Suppressor macrophage treated with lipopolysaccharide for 4 hours (primary cell): ENCODE measurements at places on chromosomes 5 and 9.
A peak's percentile ranks its signal among the peaks of the same experiment; 100 is the strongest.

GRCh38 chr9:5708414-5708813 is 79.5 kb downstream of the RIC1 start:
- DNase-seq = no peak

DNA sequence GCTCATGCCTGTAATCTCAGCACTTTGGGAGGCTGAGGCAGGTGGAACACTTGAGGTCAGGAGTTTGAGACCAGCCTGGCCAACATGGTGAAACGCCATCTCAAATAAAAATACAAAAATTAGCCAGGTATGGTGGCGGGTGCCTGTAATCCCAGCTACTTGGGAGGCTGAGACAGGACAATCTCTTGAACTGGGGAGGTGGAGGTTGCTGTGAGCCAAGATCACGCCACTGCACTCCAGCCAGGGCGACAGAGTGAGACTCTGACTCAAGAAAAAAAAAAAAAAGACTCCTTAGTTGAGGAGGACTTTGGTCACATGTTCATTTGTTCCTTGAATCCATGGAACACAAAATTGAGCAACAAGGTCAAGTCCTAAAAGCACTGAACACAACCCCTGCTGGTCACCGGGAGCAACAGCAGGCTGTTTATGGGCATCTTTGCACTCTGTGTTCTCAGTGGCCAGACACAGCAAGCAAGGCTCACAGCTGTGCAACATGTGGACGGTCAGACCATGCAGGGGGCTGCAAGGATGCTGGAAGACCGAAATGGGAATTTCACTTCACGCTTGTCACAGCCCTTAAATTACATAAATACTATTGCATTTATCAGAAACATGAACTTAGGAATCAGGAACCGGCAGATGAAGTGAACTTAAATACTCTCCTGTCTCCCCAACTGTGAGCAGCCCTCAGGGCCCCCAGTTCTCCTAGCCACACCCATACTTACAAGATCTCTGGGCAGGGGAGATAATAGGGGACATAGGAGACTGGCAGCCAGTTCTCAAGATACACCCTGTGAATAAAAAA is 2.8 kb downstream of the GBGT1 start:
- DNase-seq = peak; percentile 87

DNA sequence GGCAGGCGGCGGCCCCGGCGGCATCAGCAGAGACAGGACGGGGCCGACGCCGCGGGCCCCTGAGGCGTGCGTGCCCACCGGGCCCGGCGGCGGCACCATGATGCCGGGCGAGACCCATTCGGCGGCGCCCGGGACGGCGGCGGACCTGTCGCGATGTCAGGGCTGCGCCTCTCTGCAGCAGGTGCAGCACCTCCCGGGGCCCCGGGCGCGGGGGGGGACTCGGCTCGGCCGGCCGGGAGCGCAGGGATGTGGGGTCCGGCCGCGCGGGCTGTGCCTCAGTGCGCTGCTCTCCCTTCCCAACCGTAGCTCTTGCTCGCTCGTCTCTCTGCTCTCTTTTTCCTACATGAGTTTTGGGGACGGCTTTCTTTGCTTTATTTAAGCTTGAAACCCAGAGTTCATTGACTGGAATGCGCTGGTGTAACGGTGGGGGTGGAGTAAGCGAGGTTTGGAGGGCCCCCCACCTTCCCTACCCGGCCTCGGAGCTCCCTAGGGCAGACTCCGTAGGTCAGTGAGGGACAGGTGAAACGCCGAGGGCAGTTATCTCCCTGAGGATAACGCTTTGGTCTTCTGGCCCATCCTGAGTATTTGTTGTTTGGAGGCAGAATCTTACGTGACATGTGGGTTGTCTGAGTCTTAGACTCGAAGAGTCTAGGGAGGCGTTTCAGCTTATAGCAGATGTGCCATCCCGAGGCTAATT is 490 bp downstream of the ICE1 start:
- DNase-seq = no peak

GRCh38 chr9:134516464-134516863 is 125.1 kb upstream of the COL5A1 start:
- no peak for DNase-seq

DNA sequence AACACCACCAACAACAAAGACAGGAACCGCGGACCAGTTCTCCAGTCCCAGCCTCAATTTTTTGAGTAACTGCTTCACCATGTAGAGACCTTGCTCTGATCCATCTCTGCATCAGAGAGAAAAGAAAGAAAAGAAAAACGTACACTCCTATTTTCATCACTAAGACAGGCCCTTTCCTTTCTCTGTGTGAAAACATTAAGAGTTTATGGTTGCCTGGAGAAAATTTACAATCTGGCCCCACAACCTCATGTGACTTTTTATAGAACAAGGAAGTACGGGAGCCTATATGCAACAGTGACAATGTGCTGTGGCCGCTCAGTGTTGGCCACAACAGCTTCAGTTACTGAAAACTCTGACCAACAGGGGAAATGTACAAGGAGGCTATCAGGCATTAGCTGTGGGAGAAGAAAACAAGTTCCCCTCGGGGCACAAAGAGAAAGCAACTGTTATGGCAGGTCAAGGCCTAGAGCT is 272.9 kb upstream of the PTGER4 start:
- DNase-seq = peak; percentile 69

DNA sequence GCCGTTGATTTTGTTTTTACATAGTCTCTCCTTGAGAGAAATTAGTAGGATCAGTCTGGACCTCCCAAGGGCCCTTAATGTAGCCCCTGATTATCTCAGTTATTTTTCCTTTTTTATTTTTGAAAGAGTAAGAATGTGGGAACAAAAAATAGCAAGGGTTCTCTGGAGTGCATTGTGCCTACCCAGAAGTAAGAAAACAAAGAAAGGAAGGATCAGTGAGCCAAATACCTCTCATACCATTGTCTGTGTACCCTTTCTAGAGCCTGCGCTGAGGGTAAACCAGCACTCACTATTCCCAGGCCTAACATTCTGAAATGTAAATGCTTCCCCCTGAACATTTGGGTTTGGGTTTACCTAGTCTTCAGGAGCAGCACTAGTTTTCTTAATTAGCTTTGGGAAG is 213.0 kb upstream of the TARS1 start:
- no peak for DNase-seq

GRCh38 chr9:69980041-69980440 is 63.6 kb upstream of the MAMDC2 start:
- DNase-seq = no peak

- DNase-seq = no peak
Observed at GRCh38 chr9:127424676-127424999, 456 bp downstream of the ZNF79 start.

DNA sequence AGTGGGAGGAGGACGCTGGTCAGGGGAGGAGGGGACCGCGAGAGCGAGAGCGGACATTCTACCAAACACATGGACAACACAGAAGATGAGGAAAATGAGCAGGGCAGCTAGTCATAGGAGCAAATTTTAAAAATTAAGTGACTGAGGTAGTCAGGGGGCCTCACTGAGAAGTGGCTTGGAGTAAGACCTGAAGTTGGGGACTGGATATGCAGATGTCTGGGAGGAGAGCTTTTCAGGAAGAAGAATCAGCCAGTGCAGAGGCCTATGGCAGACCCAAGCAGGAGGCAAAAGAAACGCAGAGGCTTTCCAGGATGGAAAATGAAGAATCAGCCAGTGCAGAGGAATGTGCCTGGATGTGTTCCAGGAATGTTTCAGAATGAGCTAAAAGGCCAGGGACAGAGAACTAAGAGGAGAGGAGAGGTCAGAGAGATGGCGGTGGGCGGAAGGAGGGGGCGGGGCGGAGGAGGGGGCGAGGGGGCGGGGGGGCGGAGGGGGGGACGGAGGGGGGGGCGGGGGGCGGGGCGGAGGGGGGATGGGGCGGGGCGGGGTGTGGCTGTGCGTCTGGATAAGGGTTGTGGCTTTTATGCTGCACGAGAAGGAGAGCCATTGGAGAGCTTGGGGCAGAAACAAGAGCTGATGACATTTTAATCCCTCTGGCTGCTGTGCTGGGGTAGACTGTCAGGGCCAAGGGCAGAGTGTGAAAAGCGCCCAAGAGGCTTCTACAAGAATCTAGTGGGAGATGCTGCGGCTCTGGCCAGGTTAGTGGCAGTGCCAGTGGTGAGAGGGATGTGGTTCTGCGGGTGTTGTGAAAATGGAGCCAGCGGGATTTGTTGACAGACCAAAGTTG is 129.6 kb downstream of the KCNIP1 start:
- DNase-seq = no peak

GRCh38 chr5:10140195-10140973 is 109.3 kb downstream of the ATPSCKMT start:
- peak; percentile 3 for DNase-seq

- no peak for DNase-seq
Observed at GRCh38 chr9:34628656-34629490, at the start of gene ARID3C. Gene ARID3C (minus strand): TSS chr9:34629066. CDS start chr9:34628014, 1,052 bp downstream.

DNA sequence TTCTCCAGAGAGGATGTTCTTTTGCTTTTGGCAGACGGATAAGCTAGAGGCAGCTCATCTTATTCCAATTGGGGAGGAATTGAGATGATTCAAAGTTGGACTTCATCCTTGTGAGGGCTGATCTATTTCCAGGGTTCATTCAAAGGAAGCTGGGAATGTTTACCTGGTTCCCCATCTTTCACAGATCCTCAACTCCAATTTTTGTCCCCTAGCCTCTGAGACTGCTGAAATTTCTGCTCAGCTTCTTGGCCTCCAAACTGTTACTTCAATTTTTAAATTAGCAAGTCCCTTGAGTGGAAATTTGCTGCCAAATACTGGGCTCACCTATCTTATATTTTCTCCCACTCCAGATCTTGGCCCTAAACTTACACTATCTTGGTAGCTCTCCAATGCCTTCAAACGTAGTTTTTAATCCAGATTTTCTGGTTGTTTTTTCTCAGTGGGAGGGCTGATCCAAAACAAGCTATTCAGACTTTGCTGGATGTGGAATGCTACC is 93.9 kb upstream of the NEK6 start:
- no peak for DNase-seq

GRCh38 chr9:87290241-87291052 is 207.2 kb upstream of the DAPK1 start:
- no peak for DNase-seq

- no peak for DNase-seq
Observed at GRCh38 chr5:138668451-138669380, 84.5 kb upstream of the CTNNA1 start.

GRCh38 chr5:92992073-92992472 is 588.9 kb downstream of the NR2F1-AS1 start:
- DNase-seq = no peak
